ENCODE measurements at places on chromosomes 6 and 20. TPM values are rescaled to one million over a fixed set of nuclear protein-coding genes. Genes with fewer than 3 reads are reported as not detected.

Gene PRDM13
- total RNA-seq, result 1.6 TPM

- DNase-seq, result no peak
Measured at GRCh38 chr20:62060631-62061541, 4.8 kb downstream of the TAF4 start.

DNA sequence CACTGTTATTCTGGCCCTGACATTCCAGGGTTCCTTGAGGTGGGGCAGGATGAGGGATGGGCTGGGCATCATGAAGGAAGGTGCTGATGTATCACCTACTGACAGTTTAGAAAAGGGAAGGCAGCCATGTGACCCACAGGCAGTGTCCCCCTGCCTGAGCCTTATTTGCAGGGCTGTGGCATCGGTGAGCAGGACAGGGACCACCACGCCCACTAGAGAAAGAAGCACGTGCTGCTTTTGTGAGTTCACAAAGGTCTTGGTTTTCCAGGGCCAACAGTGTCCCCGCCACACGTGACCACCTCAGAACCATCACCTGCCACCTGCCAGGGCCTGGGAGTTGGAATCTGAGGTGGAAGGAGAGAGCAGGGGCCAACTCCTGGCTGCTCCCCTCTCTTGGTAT lies 43.5 kb upstream of the SCRT2 start:
- no peak for DNase-seq

Gene SAMD10
- 3.6 TPM for total RNA-seq

DNA sequence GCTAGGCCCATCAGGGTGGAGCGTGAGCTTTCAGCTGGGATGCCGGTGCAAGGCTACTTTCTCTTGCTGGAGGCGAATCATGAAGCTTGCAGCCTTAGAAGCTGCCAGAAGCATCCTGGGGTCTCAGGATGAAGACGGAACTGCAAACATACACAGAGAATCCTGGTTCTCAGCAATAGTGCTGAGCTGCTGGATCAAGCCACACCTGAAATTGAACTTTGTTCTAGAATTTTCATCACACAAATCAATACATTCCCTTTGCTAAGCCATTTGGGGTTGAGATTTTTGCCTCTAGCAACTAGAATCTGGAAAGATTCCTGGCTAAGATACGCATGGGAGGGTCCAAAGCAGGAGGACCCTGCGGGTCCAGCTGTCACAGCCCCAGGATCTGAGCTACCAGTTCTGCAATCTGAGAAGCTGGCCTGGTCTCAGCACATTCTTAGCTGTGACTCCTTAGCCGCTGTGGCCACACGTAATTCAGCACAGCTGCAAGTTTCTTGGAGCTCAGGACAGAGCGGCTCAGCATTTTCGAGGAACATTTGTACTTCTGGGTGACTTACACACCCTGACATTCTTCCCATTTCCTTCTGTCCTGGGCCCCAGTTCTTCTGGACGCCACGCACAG lies 6.6 kb upstream of the ARFGAP1 start:
- no peak for DNase-seq

Gene ADGRG6
- 73.8 TPM for total RNA-seq

Gene ZSCAN23
- total RNA-seq, result not detected

Gene PFDN6
- 69.2 TPM for total RNA-seq

DNA sequence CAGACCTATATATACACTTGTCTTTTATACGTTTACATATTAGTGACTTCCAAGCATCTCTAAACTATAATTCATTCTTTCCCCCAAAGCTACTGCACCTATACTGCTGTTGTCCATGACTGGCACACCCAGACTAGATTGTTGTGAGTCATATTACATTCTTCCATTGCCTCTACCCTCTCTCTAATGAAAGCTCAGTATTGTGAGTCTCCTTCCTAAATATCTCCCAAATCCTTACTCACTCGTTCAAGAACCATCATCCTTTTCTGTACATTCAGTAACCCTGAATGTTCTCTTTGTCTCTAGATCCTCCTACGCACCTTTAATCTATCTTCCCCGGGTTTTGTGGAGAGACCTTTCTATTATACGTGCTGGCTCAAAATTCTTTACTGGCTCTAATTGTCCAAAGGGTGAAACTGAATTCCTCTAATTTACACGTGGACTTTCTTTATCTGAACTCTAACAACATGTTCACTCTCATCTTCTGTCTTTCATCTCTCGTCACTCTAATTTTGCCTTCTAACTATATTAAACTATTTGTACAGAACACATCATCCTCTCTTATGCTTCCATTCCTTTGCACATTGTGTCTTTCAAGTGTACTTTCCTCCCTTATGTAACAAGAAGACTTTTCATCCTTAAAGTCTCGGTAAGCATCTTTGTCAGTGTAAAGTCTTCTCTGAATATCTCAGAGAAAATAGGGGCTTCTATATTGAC lies 109.3 kb downstream of the IBTK start:
- DNase-seq, result no peak

Gene SLC17A1
- total RNA-seq, result not detected

Gene HSD17B8
- total RNA-seq, result 10.3 TPM

DNA sequence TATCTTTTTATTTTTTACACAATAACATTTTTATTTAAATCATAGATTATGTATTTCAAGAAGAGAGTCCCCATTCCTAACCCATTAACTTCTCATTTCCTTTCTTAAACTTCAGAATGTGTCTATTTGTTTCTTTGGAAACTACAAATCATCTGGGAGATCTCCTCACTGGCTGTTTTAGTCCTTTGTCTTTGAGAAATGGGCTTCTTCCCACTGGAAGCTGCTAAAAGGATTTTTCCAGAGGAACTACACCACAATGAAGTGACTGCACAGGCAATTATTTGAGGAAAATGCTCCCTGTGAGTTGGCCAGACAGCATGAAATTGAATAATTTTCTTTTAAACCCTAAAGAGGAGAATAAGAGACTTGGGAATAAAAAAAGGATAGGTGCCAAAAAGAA lies 119.1 kb downstream of the TENT5A start:
- DNase-seq, result no peak

GRCh38 chr6:18186540-18187250 lies 31.5 kb downstream of the KDM1B start:
- no peak for DNase-seq

DNA sequence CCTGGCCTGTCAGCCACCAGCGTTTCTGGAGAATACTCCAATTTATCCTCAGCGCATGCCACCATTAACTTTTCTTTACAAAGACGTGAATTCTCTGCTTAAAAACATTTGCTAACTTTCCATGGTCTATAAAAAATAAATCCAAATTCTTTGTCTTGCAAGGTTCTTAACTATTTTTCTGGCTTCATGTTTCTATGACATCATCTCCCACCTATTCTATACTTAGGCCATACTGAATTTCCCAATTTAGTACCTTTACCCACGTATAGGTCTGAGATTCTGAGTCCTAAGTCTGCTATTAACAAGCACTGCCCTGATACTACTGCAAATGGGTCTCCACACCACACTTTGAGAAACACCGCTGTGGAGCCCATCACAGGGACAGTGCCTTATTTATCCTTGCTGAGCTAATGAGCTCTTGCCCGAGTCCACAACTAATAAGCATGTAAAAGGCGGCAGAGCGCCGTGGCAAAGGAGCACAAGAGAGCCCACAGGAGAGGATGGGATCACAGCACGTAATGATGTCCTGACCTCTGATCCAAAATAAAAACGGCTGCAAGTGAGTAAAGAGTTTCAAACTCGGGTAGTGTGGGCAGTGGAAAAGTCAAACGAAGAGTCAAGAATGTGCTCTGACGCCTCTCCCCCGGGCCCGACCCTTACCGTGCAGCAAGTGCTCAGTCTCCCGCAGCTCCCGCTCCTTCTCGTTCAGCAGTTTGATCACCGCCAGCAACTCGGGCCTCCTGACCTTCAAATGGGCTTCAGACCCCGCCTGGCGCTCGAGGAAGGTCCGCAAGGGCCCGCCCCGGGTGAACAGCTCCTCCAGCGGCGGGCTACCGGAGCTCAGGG lies 519 bp downstream of the MTRF1L start:
- no peak for DNase-seq

Gene TNFAIP3
- 94.8 TPM for total RNA-seq

- DNase-seq, result no peak
Measured at GRCh38 chr20:64228751-64229506, 26.6 kb upstream of the PCMTD2 start.

DNA sequence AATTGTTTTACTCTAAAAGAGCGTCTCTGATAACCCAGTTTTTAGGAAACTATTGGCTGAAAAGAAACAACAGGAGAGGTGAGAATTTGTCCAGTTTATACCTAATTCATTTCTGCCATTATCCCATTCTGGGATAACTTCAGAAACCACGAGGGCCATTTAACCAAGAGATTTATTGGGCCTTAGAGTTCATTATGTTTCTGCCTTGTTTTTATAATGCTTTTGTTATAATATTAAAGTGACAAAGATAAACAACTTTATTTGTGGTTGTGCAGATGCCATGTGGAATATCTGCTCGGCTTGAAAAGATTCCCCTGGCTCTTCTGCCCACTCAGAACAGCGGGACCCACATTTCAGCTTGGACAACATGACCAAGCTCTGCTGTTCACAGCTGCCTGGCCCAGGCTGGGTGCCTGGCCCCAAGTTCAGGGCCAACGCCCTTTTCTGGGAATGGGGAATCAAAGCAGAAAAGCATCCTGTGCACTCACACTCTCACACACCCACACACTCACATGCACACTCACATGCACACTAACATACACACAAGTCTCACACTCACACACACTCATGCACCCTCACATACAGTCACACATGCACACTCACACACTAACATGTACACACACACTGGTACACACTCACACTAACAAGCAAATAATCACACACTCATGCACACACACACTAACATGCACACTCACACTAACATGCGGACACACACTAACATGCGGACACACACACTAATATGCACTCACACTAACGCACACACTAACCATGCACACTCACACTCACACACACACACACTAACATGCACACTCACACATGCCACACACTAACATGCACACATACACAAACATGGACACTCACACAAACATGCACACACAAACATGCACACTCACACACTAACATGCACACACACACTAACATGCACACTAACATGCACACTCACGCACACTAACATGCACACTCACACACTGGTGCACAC lies 86.7 kb upstream of the NEDD9 start:
- no peak for DNase-seq

DNA sequence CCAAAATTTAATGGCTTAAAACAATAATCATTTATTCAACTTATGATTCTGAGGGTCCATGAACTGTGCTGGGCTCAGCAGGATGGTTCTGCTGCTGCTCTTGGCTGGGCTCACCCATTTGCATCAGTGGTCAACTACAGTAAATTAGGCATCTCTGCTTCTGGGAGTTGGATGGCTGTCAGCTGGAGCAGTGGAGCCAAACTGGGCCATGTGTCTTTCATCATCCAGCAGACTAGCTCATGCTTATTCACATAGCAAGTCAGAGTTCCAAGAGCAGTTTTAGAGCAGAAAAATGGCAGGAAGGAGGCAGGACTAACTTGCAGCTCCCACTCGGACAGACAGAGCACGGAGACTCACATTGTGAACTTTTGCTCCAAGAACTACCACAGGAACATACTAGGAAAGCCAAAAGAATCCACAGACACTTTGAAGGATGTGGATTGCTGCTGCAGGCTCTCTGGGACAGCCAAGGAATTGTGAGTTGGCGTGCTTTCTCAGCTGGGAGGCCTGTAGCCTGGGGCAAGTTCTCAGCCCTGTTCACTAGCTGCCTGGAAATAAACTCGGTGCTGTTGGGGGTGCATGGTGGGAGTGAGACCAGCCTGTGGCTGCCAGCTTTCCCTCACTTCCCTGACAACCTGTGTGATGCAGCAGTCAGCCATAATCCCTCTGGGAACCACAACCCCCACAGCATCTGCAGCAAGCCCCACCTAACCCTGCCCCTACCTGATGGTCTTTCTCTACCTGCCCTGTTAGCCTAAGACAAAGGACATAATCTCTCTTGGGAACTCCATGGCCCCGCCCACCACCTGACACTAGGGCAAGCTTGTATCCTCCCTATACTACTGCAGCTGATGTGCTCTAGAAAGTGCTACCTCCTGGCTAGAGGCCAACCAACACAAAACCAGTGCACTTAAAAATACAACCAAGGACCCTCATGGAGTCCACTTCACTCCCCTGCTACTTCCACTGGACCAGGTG lies 129.0 kb downstream of the JPH2 start:
- DNase-seq, result no peak

Gene C20orf144
- not detected for total RNA-seq

DNA sequence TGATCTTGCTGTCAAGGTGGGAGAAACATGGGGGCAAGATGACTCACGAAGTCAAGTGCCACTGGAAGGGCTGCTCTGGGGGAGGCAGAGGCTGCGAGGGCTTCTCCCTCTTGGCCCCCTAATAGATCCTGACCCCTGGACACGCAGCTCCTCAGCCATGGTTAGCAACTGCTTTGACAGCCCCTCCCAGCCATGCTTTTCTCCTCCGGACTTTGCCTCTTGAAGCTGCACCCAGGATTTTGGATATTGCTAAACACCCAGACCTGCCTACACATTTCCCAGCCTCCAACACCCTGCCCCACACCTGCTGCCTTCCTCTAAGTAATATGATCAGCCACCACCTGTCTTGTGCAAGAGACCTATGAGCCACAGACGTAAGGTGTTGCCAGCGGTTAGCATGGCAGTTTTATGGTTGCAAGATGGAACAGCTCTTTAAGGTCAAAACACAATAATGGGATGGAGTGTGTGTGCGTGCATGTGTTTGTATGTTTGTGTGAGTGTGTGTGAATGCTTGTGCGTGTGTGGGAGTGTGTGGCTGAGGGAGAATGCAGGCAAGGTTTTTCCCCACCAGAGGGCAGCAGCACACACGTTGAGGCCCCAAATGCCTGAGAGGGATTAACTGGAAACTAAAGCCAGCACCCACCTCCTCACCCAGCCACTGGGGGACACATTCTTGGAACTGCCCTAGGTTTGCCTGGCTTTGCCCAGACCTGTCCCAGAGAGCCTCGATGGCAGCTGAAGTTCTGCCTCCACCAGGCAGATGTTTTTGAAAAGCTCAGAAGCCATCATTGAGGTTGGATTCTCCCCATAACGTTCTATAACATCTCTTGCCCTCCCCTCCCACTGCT lies 2.5 kb downstream of the IP6K3 start:
- peak; percentile 49 for DNase-seq

Gene GSTA1
- not detected for total RNA-seq

- no peak for DNase-seq
Measured at GRCh38 chr20:41174782-41175181, 37.4 kb downstream of the PLCG1 start.

Gene GTSF1L
- total RNA-seq, result not detected

- DNase-seq, result no peak
Measured at GRCh38 chr20:14375416-14375985, 38.1 kb upstream of the FLRT3 start.

DNA sequence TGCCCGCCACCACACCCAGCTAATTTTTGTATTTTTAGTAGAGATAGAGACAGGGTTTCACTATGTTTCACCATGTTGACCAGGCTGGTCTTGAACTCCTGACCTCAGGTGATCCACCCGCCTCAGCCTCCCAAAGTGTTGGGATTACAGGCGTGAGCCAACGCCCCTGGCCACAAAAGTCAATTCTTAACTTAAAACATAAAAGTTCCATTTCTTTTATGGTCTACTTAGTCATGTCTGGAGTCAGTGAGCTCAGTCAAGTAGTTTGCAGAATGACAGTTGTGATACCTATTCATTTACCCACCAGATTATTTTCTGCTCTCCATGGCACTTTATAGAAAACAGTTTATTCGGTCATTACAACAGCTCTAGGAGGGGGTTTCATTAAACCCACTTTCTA lies 103.1 kb upstream of the ESR1 start:
- no peak for DNase-seq
